ENCODE measurements at places on chromosomes 4 and X.

DNA sequence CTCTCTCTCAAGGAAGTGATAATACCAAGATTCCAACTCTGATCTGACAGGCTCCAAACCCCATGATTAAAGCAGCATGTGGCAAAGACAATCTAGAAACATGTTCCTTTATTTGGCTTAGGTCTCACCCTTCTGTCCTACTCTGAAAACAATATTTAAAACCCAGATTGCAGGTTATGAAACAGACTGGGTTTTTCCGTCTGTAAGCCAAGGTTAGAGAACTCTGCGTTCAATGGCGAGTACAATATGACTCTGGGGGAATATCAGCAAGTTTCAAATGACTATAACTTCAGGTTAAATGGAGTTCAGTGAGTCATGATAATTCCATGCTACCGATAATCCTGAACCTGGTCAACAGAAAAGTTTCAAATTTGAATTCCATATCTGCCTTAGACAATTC, 50.8 kb downstream of the ANAPC10 start:
- DNase-seq = no peak

DNA sequence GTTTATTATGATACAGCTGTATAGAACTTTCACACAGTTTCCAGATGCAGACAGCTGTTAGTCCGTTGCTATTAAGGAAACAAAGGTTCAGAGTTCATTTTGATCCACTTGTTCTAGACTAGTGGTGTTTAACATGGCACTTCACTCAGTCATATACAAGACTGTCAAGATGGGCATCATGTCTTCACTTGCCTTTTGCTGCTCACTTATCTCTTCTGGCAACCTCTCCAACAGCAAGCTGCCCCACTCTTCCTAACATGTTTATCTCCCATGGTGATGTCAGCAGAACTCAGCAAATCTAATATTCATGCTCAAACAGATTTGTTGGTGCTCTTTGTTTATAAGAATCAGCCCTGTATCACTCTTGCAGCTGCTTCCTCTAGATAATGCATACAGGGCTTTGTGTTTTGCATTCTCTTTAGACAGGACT, 236.2 kb upstream of the HAND2 start:
- no peak for DNase-seq

GRCh38 chr4:8600266-8600665, 7.7 kb downstream of the CPZ start:
- no peak for DNase-seq

DNA sequence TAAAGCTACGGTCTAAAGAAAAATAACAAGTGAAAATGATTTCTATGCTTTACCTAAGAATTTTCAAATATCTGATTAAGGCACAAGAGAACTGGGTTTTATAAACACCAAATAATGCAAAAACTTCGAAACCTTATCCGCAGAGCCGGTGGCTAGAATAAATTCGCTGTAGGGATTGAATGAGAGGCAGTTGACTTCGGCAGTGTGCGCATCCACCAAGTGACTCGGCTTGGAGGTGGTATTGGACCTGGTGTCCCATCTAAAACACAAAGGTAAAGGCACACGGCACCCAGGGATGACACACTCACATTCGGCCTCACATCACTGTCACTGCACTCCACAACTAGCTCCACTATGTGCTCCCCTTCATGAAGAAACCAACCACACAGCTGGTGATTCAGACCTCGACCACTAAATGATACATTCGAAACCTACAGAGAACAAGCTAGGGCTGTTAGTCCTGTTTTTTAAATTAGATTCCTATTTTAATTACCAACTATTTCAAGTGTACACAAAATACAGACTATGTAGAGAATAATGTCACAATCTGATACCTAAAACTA, 17.5 kb downstream of the RBBP7 start:
- DNase-seq = no peak

DNA sequence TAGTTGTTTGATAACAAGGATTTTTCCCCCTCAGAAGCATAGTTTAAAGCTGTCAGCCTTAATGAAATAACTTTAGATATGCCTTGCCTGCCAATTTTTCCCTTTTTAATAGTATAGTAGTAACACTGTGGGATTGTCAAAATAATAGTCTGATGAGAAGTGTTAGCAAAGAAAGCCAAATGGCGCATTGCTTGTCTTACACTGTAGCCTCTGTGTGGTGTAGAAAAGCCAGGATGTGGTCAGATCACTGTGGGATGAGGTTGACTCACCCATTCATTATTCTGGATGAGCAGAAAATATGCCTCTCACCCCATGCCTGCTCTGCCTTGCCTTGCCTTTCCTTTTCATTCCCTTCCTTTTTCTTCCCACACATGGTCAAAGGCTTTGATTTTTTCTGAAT, 257.8 kb upstream of the NRK start:
- DNase-seq = peak; percentile 50

- no peak for DNase-seq
These were observed 11.8 kb downstream of the TMEM31 start for GRCh38 chrX:103722505-103722904.

DNA sequence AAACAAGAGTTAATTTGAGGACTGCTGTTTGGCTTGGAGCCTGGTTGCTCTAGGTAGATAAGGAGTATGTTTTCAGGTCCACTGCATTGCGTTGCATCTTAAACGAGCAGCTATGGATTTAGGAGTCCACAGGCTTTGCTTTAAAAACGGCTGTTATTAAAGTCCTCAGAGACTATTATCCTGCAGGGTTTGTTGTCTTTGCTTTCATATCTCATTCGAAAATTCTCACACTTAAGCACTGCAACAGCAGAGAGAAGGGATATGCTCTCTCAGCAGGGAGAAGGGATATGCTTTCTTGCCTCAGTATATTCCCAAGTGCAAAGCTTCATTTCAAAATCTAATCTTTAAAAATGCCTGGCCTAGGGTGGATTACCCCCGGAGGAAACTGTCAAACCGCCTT, 444.7 kb upstream of the FTHL17 start:
- no peak for DNase-seq

DNA sequence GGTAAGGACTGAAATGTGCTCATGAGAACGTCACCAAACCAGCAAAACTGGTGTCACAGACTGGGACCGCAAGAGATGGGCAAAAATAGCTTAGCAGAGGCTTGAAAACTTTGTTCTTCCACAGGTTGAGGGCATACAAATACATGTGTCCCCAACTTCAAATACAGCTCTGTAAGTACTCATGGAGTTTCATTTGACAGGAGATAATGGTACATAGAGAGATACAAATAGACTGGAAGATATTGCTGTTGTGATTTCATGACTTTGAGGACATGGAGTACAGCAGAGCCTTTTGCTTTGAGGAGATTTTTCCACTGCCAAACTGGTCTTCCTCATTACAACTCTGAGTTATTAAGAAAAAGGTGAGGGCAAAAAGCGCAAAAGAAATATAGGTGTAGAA, 70.7 kb downstream of the STX18 start:
- no peak for DNase-seq

- no peak for DNase-seq
These were observed 30.1 kb upstream of the BBS7 start for GRCh38 chr4:121900132-121900983.

DNA sequence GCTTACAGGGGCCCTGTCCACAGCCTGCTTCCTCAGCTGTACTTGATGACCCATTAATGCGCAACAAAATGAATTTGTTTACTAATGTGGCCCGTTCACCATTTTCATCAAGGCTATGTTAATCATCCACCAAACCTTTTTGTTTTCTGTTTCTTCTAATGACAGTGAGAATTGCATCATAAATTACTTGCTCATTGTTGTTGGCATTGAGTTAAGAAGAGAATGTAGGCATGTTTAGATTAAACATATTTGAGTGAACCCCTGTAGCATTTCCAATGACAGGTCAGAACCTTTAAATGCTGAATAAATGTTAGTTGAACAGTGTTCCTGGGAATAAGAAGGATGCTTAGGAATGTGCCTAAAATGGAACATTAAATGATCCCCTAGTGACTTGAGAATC, 183.4 kb downstream of the SPRY1 start:
- no peak for DNase-seq

DNA sequence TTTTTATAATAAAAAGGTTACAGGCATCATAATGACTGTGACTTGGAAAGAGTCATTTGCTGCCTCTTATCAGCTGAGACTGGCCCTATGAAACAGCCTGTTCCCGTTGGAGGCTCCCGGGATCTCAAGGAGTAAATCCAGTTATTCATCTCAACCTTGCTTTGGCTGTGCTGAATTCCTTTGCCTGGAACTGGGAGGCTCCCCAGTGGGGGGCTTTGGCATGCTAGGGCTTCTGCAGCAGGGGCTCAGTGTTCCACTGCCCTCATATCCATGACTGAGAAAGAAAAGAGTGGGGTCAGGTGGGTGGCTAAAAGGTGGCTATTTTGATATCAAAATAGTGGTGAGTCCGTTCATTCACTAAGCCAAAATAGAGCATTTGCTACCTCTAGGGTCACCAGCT, 71.2 kb downstream of the TRPC5 start:
- DNase-seq = no peak

DNA sequence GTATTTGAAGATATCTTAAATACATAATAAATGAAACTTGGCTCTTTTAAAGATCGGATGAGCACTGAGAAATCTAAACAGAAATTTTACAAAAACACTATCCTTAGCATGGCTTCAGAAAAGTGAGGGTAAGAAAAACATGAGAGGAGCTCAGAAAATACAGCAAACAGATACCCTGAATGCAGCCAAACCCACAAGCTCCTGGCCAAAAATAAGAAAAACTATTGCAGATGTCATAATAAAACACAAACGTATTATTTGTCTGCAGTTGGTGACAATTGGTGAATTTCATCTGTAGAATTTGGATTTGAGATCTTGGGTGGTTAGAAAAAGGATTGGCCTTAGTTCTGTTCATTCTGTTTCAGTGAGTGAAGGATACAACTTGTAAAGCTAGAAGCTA, 603.9 kb downstream of the INPP4B start:
- no peak for DNase-seq

- DNase-seq = no peak
These were observed 18.4 kb upstream of the STK26 start for GRCh38 chrX:132004728-132005127.

- no peak for DNase-seq
These were observed 446.0 kb upstream of the PITX2 start for GRCh38 chr4:111068883-111069282.

DNA sequence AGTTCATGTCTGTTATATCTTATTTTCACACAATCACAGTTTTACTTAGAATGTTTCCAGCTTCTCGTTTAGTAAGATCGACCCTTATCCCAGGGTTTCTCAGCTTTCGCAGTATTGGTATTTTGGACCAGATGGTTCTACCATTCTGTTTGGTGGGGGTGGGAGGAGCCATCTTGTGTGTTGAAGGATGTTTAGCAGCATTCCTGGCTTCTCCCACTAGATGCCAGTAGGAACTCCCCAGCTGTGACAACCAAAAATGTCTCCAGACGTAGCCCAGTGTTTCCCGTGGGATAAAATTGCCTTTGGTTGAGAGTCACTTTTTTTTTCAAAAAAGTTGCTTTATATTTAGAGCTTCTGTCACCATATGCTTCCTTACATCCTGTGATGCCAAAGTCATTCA, 90.9 kb upstream of the TLR2 start:
- no peak for DNase-seq

DNA sequence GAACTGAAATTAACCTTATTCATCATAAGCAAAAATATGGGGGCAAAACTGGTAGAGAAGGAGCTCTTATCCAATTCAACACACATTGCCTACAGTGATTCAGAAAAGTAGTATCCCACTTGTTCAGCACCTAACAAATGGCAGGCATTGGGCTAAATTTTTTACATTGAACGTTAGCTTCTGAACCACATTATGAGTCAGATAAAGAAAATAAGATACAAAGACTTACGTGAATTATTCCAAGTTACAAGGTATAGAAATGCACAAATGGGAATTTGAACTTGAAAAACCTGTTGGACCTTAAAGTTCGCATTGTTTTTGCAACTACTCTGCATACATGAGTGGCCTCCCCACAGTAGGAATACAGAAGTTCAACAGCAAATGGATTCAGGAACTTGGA, 210.6 kb downstream of the LDB2 start:
- DNase-seq = no peak

- DNase-seq = no peak
These were observed 11.3 kb upstream of the MFAP3L start for GRCh38 chr4:170037481-170037880.

- no peak for DNase-seq
These were observed 19.1 kb upstream of the TEX13B start for GRCh38 chrX:108001218-108001814.

DNA sequence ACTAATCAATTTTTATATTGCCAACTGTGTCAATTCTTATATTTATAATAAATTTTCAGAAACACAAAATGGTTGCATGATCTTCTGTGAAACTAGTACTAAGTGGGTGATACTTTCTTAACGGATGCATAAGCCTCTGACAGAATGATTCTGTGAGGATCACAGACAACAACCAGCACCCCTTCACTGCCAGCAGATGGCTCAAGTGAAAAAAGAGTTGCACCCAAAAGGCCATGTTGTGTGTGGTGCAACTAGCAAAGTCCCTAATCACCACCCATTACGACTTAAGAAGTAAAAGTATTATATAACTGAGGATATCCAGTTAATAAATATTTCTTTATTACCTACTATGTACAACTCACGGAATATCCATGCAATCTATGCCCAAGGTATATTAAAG, 334.0 kb downstream of the PCDH19 start:
- DNase-seq = no peak

GRCh38 chr4:74330295-74330750, 22.1 kb downstream of the EPGN start:
- no peak for DNase-seq

DNA sequence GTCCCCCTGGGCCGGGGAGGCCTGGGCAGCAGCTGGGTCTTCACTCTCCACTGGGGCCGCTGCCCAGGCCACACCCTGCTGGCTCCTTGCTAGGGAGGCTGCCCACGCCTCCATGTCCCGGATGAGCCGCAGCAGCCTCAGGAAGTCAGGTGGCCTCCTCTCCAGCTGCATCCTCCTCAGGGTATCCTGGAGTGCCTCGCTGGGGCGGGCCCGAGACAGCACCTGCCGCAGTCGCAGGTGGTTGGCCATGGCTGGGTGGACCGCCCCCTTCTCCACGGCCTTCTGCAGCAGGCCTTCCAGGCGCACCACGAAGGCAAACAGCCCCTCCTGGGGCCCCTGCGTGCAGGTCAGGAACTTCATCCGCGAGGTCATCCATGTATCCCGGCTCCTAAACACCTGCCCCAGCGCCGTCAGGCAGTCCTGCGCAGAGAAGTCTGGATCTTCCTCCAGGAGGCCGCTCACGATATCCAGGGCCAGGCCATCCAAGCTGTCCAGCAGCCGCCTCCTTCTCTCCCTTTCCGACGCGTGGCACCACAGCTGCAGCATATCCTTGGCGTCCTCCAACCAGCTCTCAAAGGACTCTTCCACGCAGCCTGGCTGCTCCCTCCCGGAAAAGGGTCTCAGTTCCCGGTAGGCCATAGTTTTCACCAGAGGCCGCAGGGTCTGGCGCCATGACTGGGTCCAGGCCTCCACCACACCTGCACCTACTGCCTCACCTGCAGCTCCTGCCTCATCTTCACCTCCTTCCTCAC, 2.1 kb downstream of the PNMA6F start:
- DNase-seq = no peak

Measured in left forelimb (tissue), 1 donor.